ENCODE measurements at places on chromosomes 16 and 17.

DNA sequence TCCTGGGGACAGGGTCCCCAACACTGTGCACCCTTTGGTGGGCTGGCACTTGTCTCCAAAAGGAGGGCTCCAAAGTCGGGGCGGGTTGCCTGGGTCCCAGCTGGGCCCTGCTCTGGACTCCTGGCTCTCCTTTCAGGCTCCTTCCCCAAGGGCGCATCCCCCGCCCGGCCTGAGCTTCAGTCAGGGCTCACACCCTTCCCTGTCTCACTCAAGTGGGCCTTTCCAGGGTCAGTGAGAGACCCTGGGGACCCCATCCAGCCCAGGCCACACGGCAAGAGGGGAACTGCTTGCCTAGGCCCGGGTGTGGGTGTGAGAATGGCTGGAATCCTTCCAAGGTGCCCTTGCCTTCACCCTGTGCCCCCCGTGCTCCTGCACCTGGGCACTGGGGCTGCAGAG is 41.8 kb upstream of the SLC38A10 start:
- DNase-seq = no peak

DNA sequence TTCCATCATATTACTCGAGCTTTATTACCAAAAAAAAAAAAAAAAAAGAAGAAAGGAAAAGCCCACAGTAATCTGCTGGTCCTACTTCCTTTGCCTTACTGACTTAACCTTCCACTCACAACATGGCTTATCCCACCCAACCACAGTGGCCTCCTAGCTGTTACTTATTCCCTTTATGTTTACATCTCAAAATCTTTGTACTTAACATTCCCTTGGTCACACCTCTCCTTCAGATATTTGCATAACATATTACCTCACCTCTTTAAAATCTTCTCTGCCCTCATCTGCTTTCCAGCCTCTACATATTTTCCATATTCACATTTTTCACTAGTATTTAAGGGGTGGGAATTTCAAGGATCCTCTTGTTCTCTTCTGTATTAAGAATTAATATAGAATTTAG is 327.0 kb upstream of the TBX2 start:
- DNase-seq = no peak

DNA sequence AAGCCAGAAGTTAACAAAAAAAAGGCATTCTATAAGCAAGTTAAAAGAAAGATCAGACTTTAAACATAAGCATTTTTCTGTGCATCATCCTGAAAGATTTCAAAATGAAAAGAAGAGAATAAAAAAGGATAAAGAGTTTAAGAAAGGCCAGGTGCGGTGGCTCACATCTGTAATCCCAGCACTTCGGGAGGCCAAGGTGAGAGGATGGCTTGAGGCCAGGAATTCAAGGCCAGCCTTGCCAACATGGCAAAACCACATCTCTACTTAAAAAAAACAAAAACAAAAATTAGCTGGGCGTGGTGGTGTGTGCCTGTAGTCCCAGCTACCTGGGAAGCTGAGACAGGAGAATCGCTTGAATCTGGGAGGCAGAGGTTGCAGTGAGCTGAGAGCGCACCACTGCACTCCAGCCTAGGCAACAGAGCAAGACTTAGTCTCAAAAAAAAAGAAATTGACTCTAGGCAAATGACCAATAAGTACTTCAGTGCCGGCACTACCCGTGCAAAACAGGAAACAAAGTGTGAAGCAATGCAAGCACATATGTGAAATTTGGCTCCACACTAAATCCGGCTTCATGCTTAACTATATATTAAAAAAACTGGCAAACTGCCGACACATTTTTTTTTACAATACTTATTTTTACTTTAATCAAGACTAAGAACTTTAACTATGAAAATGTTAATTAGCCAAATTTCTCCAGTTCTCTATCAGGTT is 83.2 kb upstream of the C17orf78 start:
- DNase-seq = no peak

- DNase-seq = peak; percentile 92
Observed at GRCh38 chr17:37488009-37488604, 1.6 kb upstream of the DUSP14 start.

- DNase-seq = no peak
Observed at GRCh38 chr17:52986056-52986662, 827.6 kb upstream of the CA10 start.

- DNase-seq = no peak
Observed at GRCh38 chr17:19399750-19400450, 11.1 kb upstream of the RNF112 start.

GRCh38 chr17:44828919-44829522 is 1.1 kb downstream of the GJC1 start:
- DNase-seq = no peak

- no peak for DNase-seq
Observed at GRCh38 chr17:8397636-8398035, at the start of gene RNF222. RNF222 (minus strand) TSS chr17:8397827; CDS start chr17:8393461, 4,366 bp downstream.

- peak; percentile 49 for DNase-seq
Observed at GRCh38 chr17:8366231-8366630, 10.3 kb downstream of the KRABD2 start.

DNA sequence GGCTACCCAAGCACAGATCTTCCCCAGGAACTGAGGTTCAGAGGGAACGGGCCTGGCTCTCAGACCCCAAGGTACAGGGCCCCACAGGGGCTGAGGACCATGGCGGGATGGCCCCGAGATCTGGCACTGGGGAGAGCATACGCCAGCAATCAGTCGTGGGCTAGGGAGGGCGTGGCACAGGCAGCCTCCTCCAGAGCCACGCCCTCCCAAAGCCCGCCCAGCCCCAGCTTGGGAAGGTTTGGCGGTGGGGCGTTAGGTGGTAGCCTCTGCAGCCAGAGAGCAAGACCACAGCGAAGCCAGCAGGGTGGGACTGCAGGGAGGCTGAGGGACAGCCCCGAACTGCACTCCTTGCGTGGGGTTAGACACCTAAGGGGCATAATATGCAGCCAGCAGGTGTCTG is 11.6 kb downstream of the WNT9B start:
- no peak for DNase-seq

- DNase-seq = no peak
Observed at GRCh38 chr17:50187394-50187725, 14.1 kb downstream of the COL1A1 start.

- DNase-seq = no peak
Observed at GRCh38 chr16:65524997-65525396, 403.1 kb upstream of the CDH11 start.

GRCh38 chr17:21523497-21524210 is 147.5 kb downstream of the KCNJ12 start:
- no peak for DNase-seq

- no peak for DNase-seq
Observed at GRCh38 chr17:31369266-31369665, 22.2 kb upstream of the RAB11FIP4 start.

DNA sequence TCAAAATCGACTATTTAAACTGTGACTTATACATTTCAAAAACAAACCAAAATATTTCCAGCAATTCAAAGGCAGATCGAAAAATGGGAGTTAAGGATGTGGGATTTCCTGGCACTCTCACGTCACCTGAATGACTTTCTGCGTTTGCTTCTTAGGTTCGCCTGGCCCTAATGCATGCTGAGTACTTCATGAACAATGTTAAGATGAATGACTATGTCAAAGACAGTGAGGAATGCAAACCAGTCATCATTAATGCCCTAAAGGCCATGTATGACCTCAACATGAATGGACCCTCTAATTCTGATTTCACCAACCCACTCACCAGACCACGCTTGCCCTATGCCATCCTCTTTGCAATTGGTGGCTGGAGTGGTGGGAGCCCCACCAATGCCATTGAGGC is 7.3 kb downstream of the KLHL10 start:
- DNase-seq = peak; percentile 48

- DNase-seq = no peak
Observed at GRCh38 chr17:44004077-44004760, at the start of gene NAGS. NAGS (plus strand) TSS chr17:44004622; CDS start chr17:44004664, 42 bp downstream.

- DNase-seq = no peak
Observed at GRCh38 chr16:30600215-30600614, 10.0 kb downstream of the ZNF689 start.

DNA sequence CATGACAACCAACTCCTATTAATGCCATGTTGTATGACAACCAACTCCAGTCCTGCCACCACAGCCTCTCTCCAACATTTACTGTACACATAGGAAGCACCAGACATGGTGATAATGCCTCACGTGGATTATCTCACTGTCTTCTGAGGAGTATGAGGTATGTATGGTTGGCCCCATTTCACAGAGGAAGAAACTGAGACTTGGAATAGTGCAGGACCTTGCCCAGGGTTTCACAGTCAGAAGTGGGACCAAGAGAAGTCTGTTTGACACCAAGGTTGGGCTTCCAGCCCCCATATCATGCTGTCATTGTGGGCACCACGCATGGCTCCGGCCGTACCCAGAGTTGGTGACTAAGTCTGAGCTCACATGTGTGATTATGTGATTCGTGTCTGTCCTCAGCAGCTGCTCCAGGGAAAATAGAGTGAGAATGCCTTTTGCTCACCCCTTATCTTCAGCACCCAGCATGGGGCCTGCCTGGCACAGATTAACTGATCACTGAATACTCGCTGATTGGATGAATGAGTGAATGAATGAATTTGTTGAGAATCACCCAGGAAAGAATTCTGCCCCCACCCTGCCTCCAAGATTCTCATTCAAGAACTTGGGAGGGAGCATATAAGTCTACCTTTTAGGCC is 204.1 kb upstream of the NLRP1 start:
- DNase-seq = peak; percentile 26

DNA sequence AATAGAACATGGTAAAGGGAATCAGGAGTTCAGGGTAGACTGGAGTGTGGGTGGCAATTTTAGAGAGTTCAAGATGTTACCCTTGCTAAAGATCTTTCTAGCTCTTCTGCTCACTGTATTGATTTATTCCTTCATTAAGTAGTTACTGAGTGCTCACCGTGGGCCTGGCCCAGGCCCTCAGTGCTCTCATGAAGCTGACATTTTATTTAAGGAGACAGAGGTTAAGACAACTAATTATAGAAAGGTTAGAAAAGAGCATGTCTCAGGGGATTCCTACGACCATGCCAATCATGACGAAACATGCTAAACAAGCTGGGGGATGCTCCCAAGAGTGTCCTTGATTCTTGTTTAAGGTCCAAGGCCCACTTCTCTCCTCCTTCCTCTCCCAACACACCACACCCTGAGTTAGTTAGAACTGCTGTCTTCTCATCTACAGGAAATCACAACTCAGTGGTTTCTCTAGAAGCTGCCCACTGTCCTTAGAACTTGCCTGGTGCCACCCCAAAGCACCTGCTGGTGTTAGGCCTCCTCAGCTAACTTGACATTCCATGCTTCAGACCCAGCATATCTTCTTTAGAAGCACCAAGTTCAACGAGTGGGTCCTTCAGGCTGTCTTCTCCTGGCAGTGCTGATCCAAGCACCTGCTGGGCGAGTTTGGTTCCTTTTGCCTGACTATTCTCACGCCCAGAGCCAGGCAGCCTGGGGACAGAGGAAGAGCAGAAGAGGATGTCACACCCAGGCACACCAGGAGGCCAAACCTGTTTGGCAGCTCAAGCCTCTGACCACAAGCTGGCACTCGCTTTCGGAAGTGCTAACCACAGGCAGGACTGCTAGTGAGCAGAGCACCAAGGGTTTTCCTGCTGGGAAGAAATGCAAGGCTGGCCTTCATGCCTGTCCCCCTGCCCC is 79.0 kb downstream of the GAS7 start:
- DNase-seq = no peak

GRCh38 chr16:63684149-63685101 is 1437.4 kb downstream of the CDH11 start:
- no peak for DNase-seq

DNA sequence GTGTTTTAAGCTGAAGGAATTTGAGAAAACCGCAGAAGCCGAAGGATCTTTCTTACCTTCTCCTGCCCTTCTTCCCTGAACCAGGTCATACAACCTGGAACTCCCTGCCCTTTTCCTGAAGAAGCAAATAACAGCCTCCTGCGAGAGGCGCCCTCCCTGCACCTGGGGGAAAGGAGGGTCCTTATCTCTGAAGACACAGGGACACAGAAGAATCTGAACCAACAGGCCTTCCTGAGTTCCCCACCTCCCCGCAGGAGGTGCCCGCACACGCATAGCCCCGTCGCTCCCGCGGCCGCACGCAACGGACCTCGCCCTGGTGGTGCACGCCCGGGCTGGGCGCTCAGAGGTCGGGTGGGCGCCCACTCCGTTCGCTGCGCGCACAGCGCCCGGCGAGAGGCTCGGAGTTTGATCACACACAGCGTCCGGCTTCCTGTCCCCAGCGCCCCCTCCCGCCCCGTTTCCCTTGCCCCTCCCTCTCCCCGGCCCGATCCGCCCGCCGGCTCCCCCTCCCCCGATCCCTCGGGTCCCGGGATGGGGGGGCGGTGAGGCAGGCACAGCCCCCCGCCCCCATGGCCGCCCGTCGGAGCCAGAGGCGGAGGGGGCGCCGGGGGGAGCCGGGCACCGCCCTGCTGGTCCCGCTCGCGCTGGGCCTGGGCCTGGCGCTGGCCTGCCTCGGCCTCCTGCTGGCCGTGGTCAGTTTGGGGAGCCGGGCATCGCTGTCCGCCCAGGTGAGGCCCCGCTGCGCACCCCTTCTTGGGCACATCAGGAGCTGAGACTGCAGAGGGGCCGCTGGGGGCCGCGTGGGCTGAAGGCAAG is at the start of gene TNFSF12:
Gene TNFSF12 (plus strand): TSS at position 474 of the 816 bp plus-strand sequence. CDS start 96 bp downstream, at position 570.
- no peak for DNase-seq

DNA sequence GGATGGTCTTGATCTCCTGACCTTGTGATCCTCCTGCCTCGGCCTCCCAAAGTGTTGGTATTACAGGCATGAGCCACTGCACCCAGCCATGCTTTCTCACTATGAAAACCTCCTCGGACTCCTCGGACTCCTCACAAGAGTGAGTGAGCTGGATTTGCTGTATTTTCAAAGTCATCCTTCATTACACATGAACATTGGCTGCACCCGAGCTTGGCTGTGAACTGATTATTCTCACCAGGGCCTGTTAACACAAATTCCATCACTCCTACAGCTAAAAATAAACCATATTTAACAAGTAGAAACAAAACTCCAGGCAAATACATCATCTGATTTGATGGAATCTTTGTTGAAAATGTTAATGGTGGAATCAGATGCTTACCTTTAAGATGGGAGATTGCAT is 50.3 kb downstream of the PITPNC1 start:
- DNase-seq = no peak

DNA sequence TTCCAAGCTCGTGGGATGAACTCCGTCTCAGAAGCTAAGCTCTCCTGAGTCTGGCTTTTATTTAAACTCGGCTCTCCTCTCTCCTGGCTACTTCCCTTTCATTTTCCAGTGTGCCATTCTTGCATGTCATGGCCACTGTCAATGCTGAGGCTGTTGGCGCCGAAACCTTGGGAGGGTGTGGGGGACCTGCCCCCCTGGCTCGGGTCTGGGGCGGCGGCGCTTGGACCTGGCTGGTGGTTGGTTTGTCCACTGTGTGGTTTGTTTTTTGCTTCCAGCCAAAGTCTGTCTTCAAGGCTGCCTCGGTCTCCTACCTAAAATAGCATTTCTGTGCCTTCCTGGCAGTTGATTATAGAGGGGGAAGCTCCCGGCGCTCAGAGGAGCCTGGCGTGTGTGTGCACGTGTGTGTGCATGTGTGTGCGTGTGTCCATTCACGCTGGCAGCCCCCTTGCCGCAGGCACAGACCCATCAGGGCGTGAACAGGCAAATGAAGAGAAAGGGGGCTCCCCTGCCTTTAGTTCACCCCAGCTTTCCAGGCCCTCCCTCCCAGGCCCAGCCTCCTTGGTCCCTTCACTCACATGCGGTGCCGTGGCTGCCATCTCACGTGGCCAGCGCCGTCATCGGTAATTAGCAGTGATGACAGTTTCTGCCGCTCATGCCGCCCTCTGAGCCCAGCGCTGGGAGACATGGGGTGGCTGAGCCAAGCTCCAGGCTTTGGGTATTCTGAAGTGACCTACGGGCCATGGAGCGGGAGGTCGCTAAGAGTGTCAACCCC is 179.9 kb downstream of the SEC14L1 start:
- no peak for DNase-seq
